ENCODE measurements at places on chromosomes 5 and 9. TPM values are rescaled to one million over a fixed set of nuclear protein-coding genes. Genes with fewer than 3 reads are reported as not detected.

DNA sequence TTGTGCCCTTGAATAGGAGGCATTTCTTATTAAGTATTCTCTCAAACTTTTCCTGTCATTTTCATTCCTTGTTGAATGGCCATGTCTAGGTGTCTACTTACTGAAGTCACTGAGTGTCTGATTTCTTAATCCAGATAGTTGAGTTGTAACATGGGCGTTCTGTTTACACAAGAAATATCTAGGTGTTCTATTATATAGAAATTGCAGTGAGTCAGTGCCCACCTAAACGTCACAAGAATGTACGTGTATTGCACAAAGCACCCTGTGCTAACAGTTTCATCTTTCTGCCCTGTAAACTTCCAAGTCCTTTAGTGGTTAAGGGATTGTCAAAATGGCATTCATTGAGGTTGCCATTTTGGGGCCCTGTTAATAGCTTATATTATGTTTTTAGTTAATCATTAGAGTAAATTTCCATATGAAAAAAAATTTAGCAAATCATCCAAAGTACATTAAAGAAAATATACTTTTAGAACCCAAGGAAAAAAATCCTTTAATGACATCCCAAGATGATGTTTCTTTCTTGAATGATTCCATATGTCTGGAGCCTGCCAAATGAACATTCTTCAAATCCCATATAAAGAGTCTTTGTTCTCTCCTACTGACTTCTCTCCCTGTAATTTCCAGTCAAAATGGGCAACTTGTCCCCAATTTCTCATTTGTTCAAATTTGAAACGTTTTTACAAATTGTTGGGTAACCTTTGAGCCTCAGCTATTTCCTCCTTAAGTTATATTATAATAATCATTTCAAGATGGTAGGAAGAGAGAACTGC, 114.2 kb downstream of the GOLPH3 start:
- H3K27ac ChIP-seq, result no peak overlapping the region
- H3K4me1 ChIP-seq, result no peaks in the 10 kb centered on the region
- H3K36me3 ChIP-seq, result no peaks in the 10 kb centered on the region
- DNase-seq, result no peak
- H3K4me3 ChIP-seq, result no peak overlapping the region
- H3K27me3 ChIP-seq, result no peaks in the 10 kb centered on the region

DNA sequence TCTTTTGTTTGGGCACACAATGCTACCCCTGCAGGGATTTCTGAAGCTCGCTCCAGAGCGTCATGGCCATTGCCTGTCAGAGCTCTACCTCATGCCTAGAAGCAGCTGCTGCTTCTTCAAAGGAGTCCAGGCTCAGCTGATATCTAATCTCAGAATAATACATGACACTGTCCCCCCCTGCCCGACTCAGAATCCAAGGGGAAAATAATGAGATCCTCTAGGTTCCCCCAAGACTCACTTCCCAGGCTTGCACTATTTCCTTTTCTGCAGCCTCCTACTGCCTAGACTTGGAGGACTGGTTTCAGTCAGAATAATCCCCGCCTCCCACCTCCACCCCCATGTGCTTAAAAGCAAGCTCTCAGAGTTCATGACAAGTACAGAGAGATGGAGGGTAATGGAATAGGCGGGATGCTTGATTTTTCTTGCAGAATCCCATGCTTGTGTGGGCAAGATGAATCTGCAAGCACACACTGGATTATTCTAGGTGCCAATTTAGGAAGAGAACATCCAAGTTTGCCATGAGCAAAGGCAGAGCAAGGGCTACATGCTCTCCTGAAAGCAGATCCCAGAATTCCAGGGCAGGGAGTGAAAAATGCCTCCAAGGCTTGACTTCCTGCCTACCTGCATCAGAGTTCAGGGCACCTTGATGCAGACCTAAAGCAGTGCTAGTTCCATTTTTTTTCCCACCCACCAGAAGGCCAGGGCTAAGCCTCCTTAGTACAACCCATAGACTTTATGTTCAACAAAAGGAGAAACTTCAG, 97.4 kb upstream of the IFNK start:
- H3K4me3 ChIP-seq, result no peak overlapping the region
- H3K4me1 ChIP-seq, result no peaks in the 10 kb centered on the region
- H3K36me3 ChIP-seq, result no peaks in the 10 kb centered on the region
- no peak for DNase-seq

DNA sequence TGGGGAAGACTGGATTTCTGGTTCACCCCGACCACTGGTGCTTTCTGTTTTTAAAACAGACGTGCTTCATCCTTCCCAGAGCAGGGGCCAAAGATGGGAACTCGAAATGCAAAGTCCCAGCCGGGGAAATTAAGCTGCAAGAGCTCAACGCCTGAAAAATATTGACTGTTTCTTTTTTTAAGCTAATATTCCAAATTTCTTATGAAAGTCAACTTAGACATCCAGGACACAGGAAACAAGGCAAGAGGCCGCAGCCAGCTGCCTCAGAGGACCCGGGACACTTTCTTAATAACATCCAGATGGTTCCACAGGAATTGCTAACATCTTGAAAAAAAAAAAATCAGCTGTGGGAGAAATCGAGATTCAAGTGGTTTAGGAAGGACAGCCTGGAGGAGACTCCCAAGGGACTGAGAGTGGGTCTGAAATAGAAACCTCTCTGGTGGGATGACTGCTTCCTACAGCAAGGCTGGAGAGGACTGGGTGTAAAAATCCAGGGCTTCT, 144.9 kb downstream of the FGF1 start:
- DNase-seq, result no peak
- H3K27me3 ChIP-seq, result peaks cover 6% of the 10 kb centered on the region
- no peak overlapping the region for H3K27ac ChIP-seq
- no peak overlapping the region for H3K4me3 ChIP-seq
- no peaks in the 10 kb centered on the region for H3K4me1 ChIP-seq

GRCh38 chr5:989961-990530, 18.6 kb upstream of the NKD2 start:
- H3K36me3 ChIP-seq, result no peaks in the 10 kb centered on the region
- peaks cover 7% of the 10 kb centered on the region for H3K27me3 ChIP-seq
- no peak overlapping the region for H3K4me3 ChIP-seq

- no peaks in the 10 kb centered on the region for H3K36me3 ChIP-seq
- H3K27me3 ChIP-seq, result no peaks in the 10 kb centered on the region
- no peak overlapping the region for H3K27ac ChIP-seq
- H3K4me1 ChIP-seq, result no peaks in the 10 kb centered on the region
- no peak for DNase-seq
Measured at GRCh38 chr5:108686676-108687075, 61.0 kb upstream of the FER start.

DNA sequence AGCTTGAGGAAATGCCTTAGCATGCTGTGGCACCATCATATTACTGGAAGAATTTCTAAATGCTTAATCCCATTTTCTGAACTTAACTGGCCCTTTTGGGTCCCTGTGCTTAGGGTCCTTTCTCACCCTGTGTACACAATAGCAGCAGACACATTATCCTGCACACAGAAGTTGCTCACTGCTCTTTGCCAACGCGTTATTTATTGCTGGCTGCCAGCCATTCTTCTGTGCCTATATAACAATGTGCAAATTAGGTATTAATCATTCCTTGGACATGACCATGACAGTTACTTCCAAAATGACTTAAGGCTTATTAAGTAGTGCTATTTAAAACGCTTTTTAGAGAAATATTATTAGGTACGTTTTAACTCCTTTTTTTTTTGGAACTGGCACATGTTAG, 134.7 kb downstream of the FBN2 start:
- H3K27ac ChIP-seq, result no peak overlapping the region
- no peak for DNase-seq
- no peaks in the 10 kb centered on the region for H3K27me3 ChIP-seq
- no peak overlapping the region for H3K4me3 ChIP-seq

- H3K27me3 ChIP-seq, result no peaks in the 10 kb centered on the region
- H3K36me3 ChIP-seq, result no peaks in the 10 kb centered on the region
- no peak overlapping the region for H3K27ac ChIP-seq
- no peaks in the 10 kb centered on the region for H3K4me1 ChIP-seq
Measured at GRCh38 chr5:36528588-36528987, 77.8 kb upstream of the SLC1A3 start.

- peak overlapping the region; percentile 7 for H3K4me3 ChIP-seq
- H3K27ac ChIP-seq, result no peak overlapping the region
- peaks cover 23% of the 10 kb centered on the region for H3K4me1 ChIP-seq
- no peaks in the 10 kb centered on the region for H3K36me3 ChIP-seq
- peak; percentile 84 for DNase-seq
Measured at GRCh38 chr5:176619203-176619568, 9.2 kb upstream of the GPRIN1 start.

DNA sequence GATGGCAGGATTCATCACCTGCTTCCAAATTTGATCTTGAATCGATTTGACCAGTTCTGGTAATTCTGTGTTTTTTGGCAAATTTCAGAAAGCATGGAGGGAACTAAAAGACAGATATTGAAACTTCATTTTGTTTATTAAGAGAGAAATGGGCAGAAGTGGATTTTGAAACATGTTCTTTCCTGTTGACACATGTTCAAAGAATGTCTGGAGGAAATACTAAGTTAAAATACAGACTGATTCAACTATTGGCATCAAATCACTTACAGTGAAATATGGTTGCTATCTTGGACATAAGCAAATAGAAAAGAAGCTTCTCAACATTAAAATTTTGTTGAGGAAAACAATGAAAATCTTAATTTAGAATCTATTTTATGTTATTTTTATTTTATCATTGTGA, 19.3 kb upstream of the GZMK start:
- peaks cover 10% of the 10 kb centered on the region for H3K4me1 ChIP-seq
- H3K27me3 ChIP-seq, result no peaks in the 10 kb centered on the region
- H3K4me3 ChIP-seq, result no peak overlapping the region
- no peak overlapping the region for H3K27ac ChIP-seq
- no peak for DNase-seq

GRCh38 chr5:125302577-125302976, 556.1 kb upstream of the ZNF608 start:
- no peak overlapping the region for H3K4me3 ChIP-seq
- DNase-seq, result no peak
- no peaks in the 10 kb centered on the region for H3K27me3 ChIP-seq
- no peaks in the 10 kb centered on the region for H3K4me1 ChIP-seq

DNA sequence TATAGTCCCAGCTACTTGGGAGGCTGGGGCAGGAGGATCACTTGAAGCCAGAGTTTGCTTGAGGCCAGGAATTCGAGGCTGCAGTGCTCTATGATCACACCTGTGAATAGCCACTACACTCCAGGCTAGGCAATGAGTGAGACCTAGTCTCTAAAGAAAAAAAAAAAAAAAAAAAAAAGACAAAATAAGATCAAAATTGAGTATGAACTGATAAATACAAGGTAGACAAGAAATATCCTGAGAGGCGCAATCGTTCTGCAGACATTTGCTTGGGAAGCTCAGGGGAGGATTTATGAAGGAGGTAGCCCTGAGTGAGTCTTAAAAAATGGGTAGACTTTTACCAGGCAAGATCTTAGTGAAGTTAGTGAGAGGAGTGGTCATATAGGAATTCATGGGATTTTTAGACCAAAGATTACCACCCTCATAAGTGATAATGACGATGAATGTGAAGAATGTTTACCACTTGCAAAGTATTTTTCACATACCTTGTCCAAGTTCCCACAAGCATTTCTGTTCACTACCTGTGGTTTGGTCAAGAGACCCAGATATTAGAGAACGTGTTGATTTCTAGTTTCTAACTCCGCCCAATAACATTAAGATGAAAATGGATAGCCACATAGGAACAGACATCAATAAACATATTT, 4.4 kb downstream of the PDCD1LG2 start:
- no peak for DNase-seq
- H3K4me1 ChIP-seq, result peaks cover 20% of the 10 kb centered on the region
- no peak overlapping the region for H3K4me3 ChIP-seq
- H3K36me3 ChIP-seq, result no peaks in the 10 kb centered on the region
- H3K27me3 ChIP-seq, result no peaks in the 10 kb centered on the region

- no peaks in the 10 kb centered on the region for H3K27me3 ChIP-seq
- no peaks in the 10 kb centered on the region for H3K4me1 ChIP-seq
- peaks cover 4% of the 10 kb centered on the region for H3K36me3 ChIP-seq
- DNase-seq, result no peak
Measured at GRCh38 chr5:95599252-95599651, 20.6 kb upstream of the GPR150 start.

- no peaks in the 10 kb centered on the region for H3K36me3 ChIP-seq
- H3K27ac ChIP-seq, result no peak overlapping the region
- H3K4me1 ChIP-seq, result no peaks in the 10 kb centered on the region
- H3K27me3 ChIP-seq, result no peaks in the 10 kb centered on the region
Measured at GRCh38 chr9:14926941-14927624, 16.9 kb upstream of the FREM1 start.

GRCh38 chr5:139126711-139127111, 71.5 kb downstream of the SIL1 start:
- H3K4me3 ChIP-seq, result no peak overlapping the region
- peaks cover 6% of the 10 kb centered on the region for H3K36me3 ChIP-seq
- no peak overlapping the region for H3K27ac ChIP-seq
- no peak for DNase-seq
- no peaks in the 10 kb centered on the region for H3K27me3 ChIP-seq

GRCh38 chr5:165874851-165875250, 2369.4 kb downstream of the MAT2B start:
- no peak for DNase-seq
- no peak overlapping the region for H3K4me3 ChIP-seq
- no peaks in the 10 kb centered on the region for H3K27me3 ChIP-seq

DNA sequence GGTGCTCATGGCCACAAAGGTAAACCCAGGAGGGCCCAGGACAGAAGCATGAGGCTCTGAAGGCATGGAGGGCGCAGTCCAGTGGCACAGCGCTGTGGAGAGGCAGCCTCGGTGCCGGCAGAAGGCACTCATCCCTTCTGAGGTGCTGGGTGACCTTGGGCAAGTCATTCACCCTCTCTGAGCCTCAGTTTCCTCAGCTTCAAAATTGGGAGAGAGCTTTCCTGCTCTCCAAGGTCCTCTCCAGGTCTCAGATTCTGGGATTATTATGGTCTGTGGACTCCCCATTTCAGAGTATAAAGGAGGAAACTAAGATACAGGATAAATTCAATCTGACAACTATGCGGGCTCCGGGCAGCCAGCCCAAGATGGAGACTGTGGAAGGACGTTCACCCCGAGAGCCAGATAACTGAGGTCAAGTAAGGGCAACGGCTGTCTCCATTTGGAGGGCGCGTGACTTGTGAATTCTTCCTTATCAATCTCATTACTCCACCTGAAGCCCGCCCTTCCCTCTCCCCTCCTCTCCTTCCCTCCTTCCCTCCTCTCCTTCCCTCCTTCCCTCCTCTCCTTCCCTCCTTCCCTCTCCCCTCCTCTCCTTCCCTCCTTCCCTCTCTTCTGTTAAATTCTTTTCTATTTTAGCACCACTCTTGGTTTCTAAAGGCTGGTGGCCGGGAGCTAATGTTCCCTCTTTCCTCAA, 58.1 kb downstream of the LRSAM1 start:
- H3K27me3 ChIP-seq, result no peaks in the 10 kb centered on the region
- DNase-seq, result no peak
- H3K4me3 ChIP-seq, result no peak overlapping the region
- H3K4me1 ChIP-seq, result no peaks in the 10 kb centered on the region
- H3K36me3 ChIP-seq, result peaks cover 15% of the 10 kb centered on the region

Gene LHX3
- total RNA-seq, result 0.11 TPM

Gene NUTM2F
- total RNA-seq, result not detected

Gene WNT8A
- not detected for total RNA-seq

Gene MARCHF11
- not detected for total RNA-seq

Gene DAPK1
- 2.7 TPM for total RNA-seq

All from CD4-positive, alpha-beta T cell (primary cell).